ENCODE measurements at places on chromosomes 3 and 15. TPM values are rescaled to one million over a fixed set of nuclear protein-coding genes. Genes with fewer than 3 reads are reported as not detected.

GRCh38 chr15:71660501-71660900 lies 149.9 kb upstream of the NR2E3 start:
- H3K36me3 ChIP-seq: no peaks in the 10 kb centered on the region
- peaks cover 6% of the 10 kb centered on the region for H3K27me3 ChIP-seq
- no peak overlapping the region for H3K27ac ChIP-seq
- DNase-seq: no peak
- no peak overlapping the region for H3K4me3 ChIP-seq

The FBLN2 gene
- 1.6 TPM for total RNA-seq

DNA sequence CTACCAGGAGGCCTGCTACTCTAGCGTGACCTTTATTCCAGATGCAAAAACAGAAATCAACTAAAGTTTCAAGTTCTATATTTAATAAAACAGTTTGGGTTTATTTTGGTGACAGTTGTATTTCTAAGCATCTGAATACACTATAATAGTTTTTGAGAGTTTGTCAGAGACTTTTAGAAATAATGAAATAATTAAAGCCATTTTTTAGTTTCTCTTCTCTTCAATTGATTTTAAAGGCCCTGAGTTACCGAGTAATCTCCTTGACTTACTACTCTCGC lies 523.4 kb downstream of the CADM2 start:
- H3K4me1 ChIP-seq: no peaks in the 10 kb centered on the region
- no peak overlapping the region for H3K27ac ChIP-seq
- no peaks in the 10 kb centered on the region for H3K36me3 ChIP-seq
- H3K4me3 ChIP-seq: no peak overlapping the region
- H3K27me3 ChIP-seq: no peaks in the 10 kb centered on the region

GRCh38 chr3:189355481-189356201 lies 183.9 kb downstream of the TPRG1 start:
- DNase-seq: no peak
- H3K36me3 ChIP-seq: no peaks in the 10 kb centered on the region
- H3K4me3 ChIP-seq: no peak overlapping the region
- H3K27ac ChIP-seq: no peak overlapping the region
- H3K27me3 ChIP-seq: no peaks in the 10 kb centered on the region

GRCh38 chr3:183449391-183449790 lies 21.0 kb upstream of the MCF2L2 start:
- no peaks in the 10 kb centered on the region for H3K27me3 ChIP-seq
- H3K4me1 ChIP-seq: peaks cover 16% of the 10 kb centered on the region
- no peak for DNase-seq
- no peak overlapping the region for H3K27ac ChIP-seq
- no peak overlapping the region for H3K4me3 ChIP-seq
- peaks cover 23% of the 10 kb centered on the region for H3K36me3 ChIP-seq

DNA sequence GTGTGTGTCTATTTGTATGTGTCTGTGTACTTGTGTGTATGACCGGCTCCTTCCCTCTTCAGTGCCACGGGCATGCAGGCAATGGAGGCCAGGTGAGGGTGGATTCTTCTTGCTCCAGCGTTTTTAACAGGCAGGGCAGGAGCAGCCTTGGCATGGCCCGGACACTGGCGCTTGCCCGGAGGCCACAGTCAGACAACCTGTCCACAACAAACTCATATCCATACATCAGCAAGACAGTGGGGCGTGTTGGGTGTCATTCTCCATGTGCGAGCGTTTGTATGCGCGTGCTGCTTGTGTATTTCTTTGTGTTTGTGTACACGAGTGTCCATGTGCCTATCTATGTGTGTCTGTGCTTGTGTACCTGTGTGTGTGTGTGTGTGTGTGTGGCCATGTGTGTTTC lies 29.8 kb downstream of the PTH1R start:
- H3K4me1 ChIP-seq: peaks cover 7% of the 10 kb centered on the region
- DNase-seq: peak; percentile 2
- no peak overlapping the region for H3K4me3 ChIP-seq
- H3K36me3 ChIP-seq: no peaks in the 10 kb centered on the region

The GABRA5 gene
- total RNA-seq: not detected

DNA sequence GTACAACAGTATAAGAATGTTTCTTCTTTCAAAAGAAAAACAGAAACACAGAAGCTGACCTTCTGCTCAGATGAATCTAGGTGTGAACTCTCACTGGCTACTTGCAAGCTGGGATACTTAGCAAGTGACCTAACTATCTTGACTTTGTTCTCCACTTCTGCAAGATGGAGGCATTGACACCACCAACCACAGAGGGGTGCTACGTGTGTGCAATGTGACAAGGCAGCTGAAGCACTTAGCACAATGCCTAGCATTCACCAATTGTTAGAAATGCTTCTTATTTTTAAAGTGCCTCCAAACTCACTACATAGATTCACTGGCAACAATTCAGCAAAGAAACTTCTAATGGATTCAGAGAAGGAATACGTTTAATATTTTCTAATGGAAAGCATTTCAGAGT lies 331.4 kb upstream of the WNT5A start:
- H3K27me3 ChIP-seq: no peaks in the 10 kb centered on the region
- H3K36me3 ChIP-seq: no peaks in the 10 kb centered on the region
- no peaks in the 10 kb centered on the region for H3K4me1 ChIP-seq
- no peak for DNase-seq
- no peak overlapping the region for H3K4me3 ChIP-seq

The ANKRD34C gene
- total RNA-seq: not detected

The SEMA5B gene
- 1.6 TPM for total RNA-seq

DNA sequence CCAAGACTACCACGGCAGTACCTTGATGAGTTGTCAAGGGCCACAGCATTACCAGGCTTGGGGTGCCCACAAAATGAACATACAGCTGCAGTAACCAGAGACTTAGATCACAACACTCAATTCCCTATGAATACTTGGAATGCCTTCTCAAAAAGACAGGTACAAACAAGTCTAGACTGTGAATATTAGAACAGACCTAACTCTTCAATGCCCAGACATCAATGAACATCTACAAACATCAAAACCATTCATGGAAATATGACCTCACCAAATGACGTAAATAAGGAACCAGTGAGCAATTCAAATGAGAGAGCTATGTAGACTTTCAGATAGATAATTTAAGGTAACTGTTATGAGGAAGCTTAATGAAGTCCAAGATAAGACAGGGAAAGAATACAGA lies 185.1 kb upstream of the POU1F1 start:
- no peaks in the 10 kb centered on the region for H3K4me1 ChIP-seq
- no peak for DNase-seq
- H3K4me3 ChIP-seq: no peak overlapping the region
- no peaks in the 10 kb centered on the region for H3K36me3 ChIP-seq
- H3K27ac ChIP-seq: no peak overlapping the region

DNA sequence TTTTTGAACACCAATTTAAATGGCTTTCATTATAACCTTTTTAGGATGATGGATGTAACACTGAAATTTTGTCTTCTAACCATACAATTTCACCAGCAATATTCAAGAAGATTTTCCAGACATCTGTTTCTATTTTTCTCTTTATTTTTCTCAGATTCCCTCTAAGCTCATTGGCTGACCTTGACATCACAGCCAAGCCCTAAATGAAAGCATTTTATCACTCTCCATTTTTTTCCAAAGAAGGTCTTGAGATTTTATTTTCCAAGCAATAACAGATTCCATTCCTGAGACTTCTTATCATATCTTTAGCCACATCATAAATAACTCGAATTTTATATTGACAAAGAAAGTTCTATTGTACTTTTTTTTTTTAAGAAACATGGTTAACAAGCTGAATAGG lies 392.6 kb upstream of the THBS1 start:
- no peak overlapping the region for H3K27ac ChIP-seq
- H3K4me3 ChIP-seq: no peak overlapping the region
- no peaks in the 10 kb centered on the region for H3K27me3 ChIP-seq
- H3K4me1 ChIP-seq: no peaks in the 10 kb centered on the region

- H3K27ac ChIP-seq: no peak overlapping the region
- H3K36me3 ChIP-seq: peaks cover 42% of the 10 kb centered on the region
- no peak for DNase-seq
- H3K4me3 ChIP-seq: no peak overlapping the region
- H3K27me3 ChIP-seq: no peaks in the 10 kb centered on the region
These were observed 52.3 kb downstream of the ADAM10 start for GRCh38 chr15:58697220-58697619.

DNA sequence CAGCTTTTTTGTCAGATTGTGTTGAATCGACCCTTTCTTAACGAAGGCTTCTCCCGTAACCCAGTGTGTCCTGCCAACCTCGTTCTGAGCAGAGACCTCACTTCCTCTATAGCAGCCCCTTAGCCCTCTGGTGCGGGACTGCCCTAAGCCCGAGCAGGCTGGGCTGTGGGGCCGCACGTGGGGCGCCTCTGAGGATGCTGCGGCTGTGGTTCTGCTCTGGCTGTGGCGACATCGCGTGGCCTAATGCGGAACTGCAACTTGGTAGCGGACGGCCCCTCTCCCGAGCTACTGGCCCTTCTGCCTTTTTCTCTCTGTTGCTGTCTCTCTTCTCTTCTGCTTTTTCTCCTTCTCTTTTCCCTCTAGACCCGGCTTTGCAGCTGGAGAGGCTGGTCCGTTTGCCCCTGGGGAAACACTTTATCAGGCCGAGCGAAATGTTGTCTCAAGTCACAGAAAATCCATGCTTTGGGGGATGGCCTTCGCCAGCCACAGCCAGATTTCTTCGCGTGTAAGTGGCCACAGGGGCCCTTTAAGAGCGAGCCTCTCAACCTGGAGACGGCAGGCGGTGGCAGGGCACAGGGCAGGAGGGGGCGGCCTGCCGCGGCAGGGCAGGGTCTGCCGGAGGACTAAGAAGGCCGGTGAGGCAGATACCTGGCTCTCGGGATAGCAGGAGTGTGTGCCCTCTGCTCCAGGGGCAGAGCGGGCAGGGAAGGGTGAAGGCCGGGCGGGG lies 19.4 kb upstream of the KIF23 start:
- peaks cover 6% of the 10 kb centered on the region for H3K27me3 ChIP-seq
- H3K4me3 ChIP-seq: no peak overlapping the region
- DNase-seq: peak; percentile 82
- no peak overlapping the region for H3K27ac ChIP-seq
- H3K4me1 ChIP-seq: peaks cover 7% of the 10 kb centered on the region

- H3K36me3 ChIP-seq: no peaks in the 10 kb centered on the region
- no peak for DNase-seq
- no peak overlapping the region for H3K27ac ChIP-seq
- H3K4me3 ChIP-seq: no peak overlapping the region
- H3K4me1 ChIP-seq: no peaks in the 10 kb centered on the region
These were observed 120.1 kb downstream of the RPL22L1 start for GRCh38 chr3:170749765-170750477.

GRCh38 chr3:111989061-111989678 lies 9.6 kb upstream of the TAGLN3 start:
- peaks cover 68% of the 10 kb centered on the region for H3K36me3 ChIP-seq
- no peaks in the 10 kb centered on the region for H3K27me3 ChIP-seq
- H3K4me1 ChIP-seq: peaks cover 12% of the 10 kb centered on the region
- no peak overlapping the region for H3K27ac ChIP-seq
- no peak overlapping the region for H3K4me3 ChIP-seq

- H3K4me3 ChIP-seq: no peak overlapping the region
- H3K36me3 ChIP-seq: no peaks in the 10 kb centered on the region
- no peak for DNase-seq
- H3K4me1 ChIP-seq: no peaks in the 10 kb centered on the region
- no peak overlapping the region for H3K27ac ChIP-seq
- peaks cover 11% of the 10 kb centered on the region for H3K27me3 ChIP-seq
These were observed 187.1 kb downstream of the FMN1 start for GRCh38 chr15:33007303-33007855.

DNA sequence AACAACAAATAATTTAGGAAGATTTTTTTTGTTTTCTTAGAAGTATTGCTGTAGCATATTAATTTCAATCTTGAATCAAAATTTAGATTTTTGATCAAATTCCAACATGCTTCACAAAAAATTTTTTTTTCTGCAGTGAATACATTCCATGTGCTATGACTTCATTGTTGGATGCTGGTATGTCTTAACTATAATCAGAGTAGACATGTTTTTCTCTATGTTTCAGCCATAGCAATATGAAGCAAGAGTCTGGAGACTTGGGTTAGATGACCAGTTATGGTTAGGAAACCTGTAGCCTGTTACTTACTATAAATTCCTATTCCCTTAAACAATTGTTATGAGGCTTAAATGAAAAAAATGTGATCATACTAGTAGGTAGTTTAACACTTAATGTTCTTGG lies 176.1 kb upstream of the CHL1 start:
- H3K4me3 ChIP-seq: no peak overlapping the region
- no peaks in the 10 kb centered on the region for H3K4me1 ChIP-seq
- DNase-seq: no peak
- peaks cover 11% of the 10 kb centered on the region for H3K27me3 ChIP-seq
- no peak overlapping the region for H3K27ac ChIP-seq

- peaks cover 50% of the 10 kb centered on the region for H3K27me3 ChIP-seq
- H3K27ac ChIP-seq: no peak overlapping the region
- no peak overlapping the region for H3K4me3 ChIP-seq
These were observed 3.8 kb upstream of the SLCO3A1 start for GRCh38 chr15:91849749-91850161.

DNA sequence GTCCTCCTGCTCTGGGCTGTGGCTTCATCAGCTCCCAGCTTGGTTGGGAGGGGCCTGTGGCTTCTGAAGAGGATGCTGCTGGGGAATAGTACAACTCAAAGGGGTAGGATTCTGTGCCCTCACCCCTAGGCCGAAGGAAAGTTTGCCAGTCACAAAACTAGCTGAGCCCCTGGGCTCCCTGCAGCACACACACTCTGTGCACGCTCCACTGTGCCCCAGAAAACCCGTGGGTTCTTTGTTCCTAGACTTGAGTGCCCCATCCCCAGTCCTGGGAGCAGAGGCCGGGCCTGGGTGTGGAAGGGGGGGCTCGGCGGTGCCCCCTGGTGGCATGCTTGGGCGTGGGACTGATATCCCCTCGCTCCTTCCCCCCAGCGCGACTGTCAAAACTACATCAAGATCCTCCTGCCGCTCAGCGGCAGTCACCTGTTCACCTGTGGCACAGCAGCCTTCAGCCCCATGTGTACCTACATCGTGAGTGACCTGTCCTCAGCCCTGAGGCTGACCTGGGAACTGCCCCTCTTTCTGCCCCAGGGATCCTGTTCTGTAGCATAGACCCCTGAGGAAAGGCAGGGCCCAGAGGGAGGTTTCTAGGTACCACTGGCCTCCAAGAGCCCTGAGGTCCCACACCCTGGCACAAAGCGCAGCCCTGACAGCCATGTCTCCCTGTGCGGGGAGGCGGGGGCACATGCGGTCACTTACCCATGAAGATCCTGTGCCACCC lies 14.2 kb downstream of the CIB1 start:
- H3K27ac ChIP-seq: peak overlapping the region; percentile 95
- H3K27me3 ChIP-seq: no peaks in the 10 kb centered on the region
- H3K4me1 ChIP-seq: peaks cover 64% of the 10 kb centered on the region
- H3K4me3 ChIP-seq: no peak overlapping the region
- H3K36me3 ChIP-seq: peaks cover 66% of the 10 kb centered on the region

The GOLGA8R gene
- 1.3 TPM for total RNA-seq
